Mononuclear cell (primary cell): ENCODE measurements at places on chromosomes 2 and 18. TPM values are rescaled to one million over a fixed set of nuclear protein-coding genes. Genes with fewer than 3 reads are reported as not detected.

The BCL11A gene
- total RNA-seq, result 11.2 TPM

The UGT1A3 gene
- not detected for total RNA-seq

The MROH2A gene
- not detected for total RNA-seq

The ARL6IP6 gene
- 19.4 TPM for total RNA-seq

The POMC gene
- 2.3 TPM for total RNA-seq

The GPR45 gene
- total RNA-seq, result not detected

The RASGRP3 gene
- 31.5 TPM for total RNA-seq

The MAPK4 gene
- total RNA-seq, result not detected

The RTP5 gene
- 0.21 TPM for total RNA-seq

The UGT1A8 gene
- total RNA-seq, result not detected

The UNC50 gene
- total RNA-seq, result 13.7 TPM

The NGEF gene
- 0.21 TPM for total RNA-seq

The LIMS1 gene
- total RNA-seq, result 92.7 TPM

The GPR39 gene
- not detected for total RNA-seq

The IL18R1 gene
- 6.5 TPM for total RNA-seq

The ZBTB14 gene
- total RNA-seq, result 28.7 TPM

The SNORC gene
- total RNA-seq, result under 0.01 TPM

The GREB1 gene
- 0.10 TPM for total RNA-seq

The CEP192 gene
- total RNA-seq, result 53.2 TPM

The BOLL gene
- 0.10 TPM for total RNA-seq

The LOXHD1 gene
- total RNA-seq, result 0.63 TPM

The PDK1 gene
- total RNA-seq, result 58.4 TPM

The RNF144A gene
- 22.8 TPM for total RNA-seq

The SP140 gene
- total RNA-seq, result 96.6 TPM

The G6PC2 gene
- not detected for total RNA-seq

The RAX gene
- total RNA-seq, result not detected

The SPRED2 gene
- 1.7 TPM for total RNA-seq

The CYP27A1 gene
- 10.8 TPM for total RNA-seq

The COL3A1 gene
- 0.42 TPM for total RNA-seq

The PKP4 gene
- total RNA-seq, result 7.9 TPM

The CIB4 gene
- total RNA-seq, result not detected

The PROM2 gene
- 0.31 TPM for total RNA-seq
